Cardiac muscle cell (in vitro differentiated cells and primary cell): ENCODE measurements at places on chromosomes 2 and 18.

DNA sequence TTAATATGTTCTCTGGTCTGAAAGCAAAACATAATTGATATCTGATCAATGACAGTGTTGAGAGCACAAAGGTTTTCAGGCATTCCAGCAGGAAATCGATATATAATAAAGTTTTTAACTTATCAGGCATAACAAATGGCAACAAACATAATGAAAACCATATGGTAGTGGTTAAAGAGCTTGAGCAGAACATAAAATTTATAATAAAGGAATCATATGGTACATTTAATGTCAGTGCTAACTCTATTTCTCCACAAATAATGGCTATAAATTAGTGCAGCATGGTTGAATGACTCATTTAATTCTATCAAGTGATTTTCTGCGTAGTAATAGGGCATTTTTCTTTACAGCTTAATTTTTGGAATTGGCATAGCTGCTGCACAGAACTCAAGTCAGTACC lies 306.2 kb downstream of the FSIP2 start:
- no peak for DNase-seq

DNA sequence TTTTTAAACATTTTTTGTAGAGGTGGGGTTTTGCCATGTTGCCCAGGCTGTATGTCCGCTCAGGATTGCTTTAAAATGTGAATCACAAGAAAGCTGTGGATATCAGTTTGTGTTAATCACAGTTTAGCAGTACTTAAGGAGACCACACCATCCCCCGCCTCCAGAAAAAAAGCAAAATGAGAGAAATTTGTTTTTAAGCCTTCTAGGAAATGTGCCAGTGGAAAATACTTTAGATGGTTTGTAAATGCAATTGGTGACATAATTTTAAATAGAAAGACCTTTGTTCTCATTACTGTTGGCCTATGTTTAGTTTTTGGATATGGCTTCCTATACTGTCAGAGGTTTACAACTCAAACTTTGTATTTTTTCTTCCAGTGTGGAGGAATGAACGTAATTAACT lies 27.0 kb downstream of the GCA start:
- peak; percentile 25 for DNase-seq

GRCh38 chr2:241309684-241310117 lies 5.8 kb downstream of the HDLBP start:
- peak; percentile 38 for DNase-seq

GRCh38 chr18:55821219-55821618 lies 233.2 kb upstream of the TCF4 start:
- peak; percentile 27 for DNase-seq

GRCh38 chr2:194319222-194319992 lies 1337.6 kb upstream of the SLC39A10 start:
- DNase-seq = no peak

GRCh38 chr18:79851489-79851888 lies 53.8 kb downstream of the KCNG2 start:
- no peak for DNase-seq

- DNase-seq = peak; percentile 20
These were observed 1.3 kb upstream of the USP34 start for GRCh38 chr2:61471905-61472805.

DNA sequence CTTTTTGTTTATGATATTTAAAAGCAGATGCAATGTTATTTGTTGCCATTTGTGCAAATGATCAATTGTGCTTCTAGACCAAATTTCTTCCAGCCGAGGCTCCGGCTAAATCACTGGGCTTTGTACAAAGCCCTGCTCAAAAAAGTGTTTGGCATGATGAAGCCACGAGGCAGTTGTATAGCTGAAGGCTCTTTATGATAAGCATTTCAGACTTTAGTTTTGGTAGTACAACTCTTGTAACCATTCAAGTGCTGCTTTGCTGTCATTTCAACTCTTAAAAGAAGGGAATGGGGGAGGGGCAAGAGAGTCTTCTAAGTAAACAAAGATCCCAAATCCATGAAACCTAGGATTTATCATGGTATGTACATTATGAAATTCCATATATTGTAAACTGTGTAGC lies 3.3 kb upstream of the ZNF532 start:
- no peak for DNase-seq

DNA sequence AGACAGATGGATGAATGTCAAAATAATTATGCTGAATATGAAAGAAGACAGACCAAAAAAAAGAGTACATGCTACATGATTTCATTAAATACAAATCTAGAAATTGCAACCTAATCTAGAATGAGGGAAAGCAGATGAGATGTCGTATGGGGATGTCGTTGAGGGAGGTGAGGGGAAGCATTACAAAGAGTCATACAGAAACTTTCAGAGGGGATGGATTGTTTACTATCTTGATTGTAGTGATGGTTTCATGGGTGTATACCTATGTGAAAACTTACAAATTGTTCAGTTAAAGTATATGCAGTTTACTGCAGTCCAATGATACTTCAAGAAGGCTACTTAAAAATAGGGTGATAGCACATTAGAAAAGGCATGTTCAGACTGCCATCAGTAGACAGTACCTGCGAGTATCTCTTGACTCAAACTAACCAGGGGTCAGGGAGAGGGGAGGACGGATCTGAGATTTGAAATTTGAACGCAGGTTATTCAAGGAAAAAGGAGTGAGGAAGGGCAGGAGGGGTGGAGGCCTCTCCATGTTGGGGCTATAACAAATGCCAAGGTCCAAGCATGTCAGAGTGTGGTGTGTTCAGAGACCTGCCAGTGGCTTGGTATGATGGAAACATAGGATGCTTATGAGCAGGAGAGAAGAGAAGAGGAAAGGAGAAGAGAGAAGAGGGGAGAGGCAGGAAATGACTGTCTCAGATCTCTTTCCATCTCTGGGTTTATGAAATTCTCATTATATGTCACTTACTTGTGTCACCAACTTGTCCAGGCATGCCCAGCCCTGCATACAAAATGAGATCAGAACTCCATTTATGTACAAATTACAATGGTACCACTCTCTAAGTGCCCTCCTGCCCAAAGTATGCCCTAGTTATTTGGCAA lies 257.3 kb upstream of the CXCR4 start:
- DNase-seq = no peak

DNA sequence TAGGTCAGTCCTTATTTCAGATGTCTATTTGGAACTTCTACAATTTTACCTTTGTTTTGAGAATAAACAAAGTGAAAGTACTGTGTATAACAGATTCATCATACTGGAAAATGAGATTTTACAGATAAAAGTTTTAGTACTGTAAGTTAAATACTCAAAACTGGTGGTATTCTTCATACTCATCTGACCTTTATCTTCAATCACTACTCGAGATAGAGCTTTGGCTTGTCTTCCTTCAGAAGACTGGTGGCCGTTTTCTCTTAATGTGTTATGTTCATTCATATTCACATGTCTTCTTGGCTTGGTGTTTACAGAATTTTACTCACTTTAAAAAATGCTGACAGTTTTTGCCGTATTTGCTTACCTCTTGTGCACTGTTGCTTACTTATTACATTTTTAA lies 2.1 kb downstream of the SPOPL start:
- DNase-seq = no peak

DNA sequence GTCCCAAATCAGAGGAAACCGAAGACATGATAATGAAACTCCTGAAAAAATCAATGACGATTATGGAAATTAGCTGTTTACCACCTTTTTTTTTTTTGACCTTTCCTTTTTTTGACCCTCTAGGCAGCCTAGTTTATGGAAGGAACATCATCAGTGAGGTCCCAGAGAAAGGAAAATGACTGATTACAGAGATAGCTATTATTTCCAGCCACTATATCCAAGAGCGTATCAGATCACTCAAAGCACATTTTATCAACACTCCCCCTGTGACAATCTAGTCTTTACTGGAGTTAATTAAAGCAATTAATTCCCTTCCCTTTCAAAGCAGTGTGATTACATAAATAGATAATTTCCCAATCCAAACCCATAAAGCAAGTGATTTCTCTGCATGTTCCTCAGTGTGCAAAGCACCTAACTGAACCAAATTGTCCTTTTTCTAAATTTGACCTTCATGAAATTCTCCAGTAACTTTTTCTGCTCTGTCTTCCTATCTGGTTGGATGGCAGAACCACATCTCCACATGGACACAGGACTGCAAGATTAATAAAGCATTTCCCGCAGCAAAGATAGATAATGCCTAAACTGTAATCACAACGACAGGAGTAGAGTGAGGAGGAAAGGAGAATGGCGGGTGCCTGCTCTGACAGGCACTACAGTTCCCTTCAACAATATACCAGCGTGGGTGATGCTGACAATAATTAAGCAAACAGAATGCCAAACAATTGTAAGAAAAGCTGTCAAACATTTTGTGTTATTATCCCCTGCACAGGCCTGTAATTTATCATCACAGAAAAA lies 194.4 kb downstream of the SLC8A1 start:
- DNase-seq = no peak

GRCh38 chr2:182426082-182426917 lies 536 bp downstream of the PDE1A start:
- DNase-seq = peak; percentile 75

DNA sequence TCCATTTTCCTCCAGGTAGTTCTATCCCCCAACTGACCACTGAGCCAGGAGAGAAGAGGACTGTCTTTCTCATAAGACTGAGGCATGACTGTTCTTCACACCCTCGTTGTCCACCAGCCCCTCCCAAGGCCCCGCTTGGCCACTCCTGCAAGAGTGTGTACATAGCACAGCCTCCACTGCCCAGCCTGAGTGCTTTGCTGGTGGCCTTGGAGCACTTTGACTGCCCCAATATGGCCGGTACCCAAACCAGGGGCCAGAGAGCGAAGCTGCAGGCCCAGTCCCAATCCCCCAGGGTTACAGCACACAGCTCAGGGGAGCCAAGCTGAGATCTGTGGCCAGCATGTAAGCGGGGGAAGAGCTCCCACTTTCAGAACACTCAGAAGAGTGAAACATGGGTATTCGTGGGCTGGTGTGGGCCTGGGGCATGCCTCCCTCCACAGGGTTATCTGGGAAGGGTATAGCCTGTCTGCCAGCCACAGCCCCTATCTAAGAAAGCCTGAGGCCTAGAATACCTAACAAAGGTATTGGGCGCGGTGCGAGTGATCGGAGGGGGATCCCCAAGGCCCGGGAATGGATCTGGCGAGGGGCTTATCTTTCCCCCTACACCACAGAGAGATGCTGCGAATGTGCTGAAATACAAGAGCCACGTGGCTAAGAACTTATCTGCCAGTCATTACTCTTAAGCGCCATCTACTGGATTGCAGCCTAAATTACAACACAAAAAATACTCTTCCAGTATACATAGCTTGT lies 163.8 kb downstream of the WDPCP start:
- DNase-seq = peak; percentile 59

GRCh38 chr2:72579591-72580180 lies 246.1 kb downstream of the EXOC6B start:
- peak; percentile 78 for DNase-seq

GRCh38 chr2:113075030-113075429 lies 7.3 kb downstream of the IL1F10 start:
- no peak for DNase-seq

DNA sequence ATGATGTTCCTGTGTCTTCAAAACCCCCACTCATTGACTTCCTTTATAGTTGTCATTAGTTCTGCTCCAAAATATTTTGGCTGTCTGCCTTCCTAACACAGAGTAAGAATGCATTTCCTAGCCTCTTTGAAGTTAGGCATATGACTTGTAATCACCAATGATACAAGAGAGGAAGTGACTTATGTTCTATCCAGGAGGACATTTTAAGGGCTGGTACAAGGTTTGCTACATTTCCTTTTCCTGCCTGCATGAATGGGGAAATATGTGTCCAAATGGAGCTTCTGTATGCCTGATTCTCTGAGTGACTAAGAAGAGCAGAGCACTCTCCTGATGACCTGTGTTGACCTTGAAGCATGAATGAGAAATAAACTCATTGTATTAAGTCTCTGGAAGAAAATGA lies 115.1 kb downstream of the PLCL1 start:
- no peak for DNase-seq

DNA sequence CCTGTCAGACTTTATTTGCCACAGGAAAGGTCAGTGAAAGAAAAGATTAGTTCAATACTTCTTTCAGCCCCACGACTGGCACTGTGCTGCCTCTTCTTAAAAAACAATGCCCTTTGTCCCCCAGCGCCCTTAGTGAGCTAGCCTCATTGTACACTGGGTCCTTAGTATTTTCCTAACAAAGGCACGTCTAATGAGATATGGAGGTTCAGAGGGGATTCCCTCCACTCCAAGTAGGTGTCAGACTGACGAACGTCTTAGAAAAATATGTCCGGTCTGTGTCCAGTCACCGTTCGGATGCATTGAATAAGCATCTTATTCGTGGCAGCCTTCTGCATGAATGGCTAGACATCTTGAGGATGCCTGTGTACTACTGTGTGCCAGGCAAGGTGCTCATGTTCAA lies 1.1 kb downstream of the FECH start:
- peak; percentile 3 for DNase-seq

GRCh38 chr18:78430131-78430758 lies 549.4 kb upstream of the SALL3 start:
- DNase-seq = no peak

DNA sequence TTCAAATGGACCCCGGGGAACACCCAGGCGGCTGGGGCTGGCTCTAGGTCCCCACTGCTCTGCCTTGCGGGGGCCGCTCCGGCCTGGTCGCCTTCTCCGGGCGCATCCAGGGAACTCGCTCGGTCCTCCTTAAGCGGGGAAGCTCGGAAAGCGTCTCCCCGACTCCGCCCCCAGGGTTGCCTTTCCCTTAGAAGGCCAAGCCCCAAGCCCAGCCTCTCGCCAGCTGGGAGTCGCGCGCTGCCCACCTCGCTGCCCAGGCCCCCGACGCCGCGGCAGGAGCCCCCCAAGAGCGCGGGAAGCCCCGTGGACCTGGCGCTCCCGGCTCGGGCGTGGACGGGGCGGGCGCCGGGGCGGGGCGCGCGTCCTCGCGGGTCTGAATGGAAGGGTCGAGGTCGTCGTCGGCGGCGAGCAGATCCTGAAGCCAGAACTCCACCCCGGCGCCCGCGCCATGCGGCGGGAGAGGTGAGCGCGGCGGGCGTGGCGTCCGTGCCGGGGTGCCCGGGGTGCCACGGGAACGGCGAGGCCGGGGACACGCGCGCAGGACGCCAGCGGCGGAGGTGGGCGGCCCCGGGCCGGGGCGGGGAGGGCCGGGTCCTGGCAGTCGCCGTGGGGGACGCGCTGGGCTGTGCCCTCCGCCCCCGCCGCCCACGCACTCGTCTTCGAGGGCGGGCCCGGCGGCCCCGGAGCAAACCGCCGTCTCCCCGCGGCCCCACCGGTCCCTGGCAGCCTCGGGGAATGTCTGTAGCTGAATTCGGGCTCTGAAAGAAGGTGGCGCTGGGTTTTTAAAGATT lies at the start of gene BOK:
Gene BOK, plus strand, starts transcription at position 214 of the 791 bp plus-strand sequence. CDS start 739 bp downstream, outside the sequence.
- peak; percentile 84 for DNase-seq
